Hindlimb muscle (tissue), 1 donor: ENCODE measurements at places on chromosomes 7 and 10. TPM values are rescaled to one million over a fixed set of nuclear protein-coding genes. Genes with fewer than 3 reads are reported as not detected.

SHTN1 gene
- polyA plus RNA-seq, result 7.0 TPM

DNA sequence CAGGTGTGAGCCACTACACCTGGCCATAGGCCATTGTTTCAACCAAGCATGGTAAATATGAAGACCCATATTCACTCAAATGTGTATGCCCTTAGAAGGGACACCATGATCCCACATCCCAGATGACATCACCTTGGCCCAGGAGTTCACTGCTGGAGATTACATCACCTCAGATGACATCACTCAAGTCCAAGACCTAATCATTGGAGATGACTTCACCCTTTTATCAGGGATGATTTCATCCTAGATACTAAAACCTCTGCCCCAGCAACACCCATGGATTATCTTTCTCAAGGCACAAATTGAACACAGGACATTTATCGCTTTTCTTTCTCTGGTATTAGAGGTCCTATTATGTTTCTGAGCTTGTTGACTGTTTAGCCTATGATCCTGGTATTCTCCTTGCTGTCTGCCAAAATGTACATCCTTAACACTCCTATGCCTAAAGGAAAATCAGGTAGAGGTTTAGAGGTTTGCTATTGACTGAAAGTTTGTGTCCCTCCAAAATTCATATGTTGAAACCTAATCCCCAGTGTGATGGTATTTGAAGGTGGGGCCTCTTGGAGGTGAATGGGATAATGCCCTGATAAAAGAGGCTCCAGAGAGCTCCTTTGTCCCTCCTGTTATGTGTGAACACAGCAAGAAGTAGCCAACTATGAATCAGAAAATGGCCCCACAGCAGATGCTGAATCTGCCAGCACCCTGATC, 9.8 kb upstream of the CYP2C18 start:
- DNase-seq, result no peak

GRCh38 chr7:157670490-157671357, 333.9 kb downstream of the DNAJB6 start:
- DNase-seq, result no peak

DNA sequence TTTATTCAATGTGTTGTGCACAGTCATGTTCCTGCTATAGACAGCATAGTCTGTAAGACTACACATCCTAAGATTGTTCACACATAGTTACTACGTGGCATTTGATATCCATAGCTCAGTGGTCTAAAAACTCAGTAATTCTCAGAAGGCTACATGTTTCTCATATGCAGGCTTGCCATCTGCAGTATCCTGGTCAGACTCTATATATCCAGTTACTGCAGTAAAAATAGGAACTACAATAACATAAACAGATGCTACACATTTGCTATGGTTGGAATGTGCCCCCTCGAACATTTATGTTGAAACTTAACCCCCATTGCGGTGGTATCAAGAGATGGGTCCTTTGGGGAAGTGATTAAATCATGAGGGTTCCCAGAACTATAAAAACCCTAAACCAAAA, 1377.8 kb upstream of the LRRTM3 start:
- no peak for DNase-seq

CDK1 gene
- polyA plus RNA-seq, result 27.5 TPM

- DNase-seq, result no peak
Measured at GRCh38 chr10:13485623-13486022, 43.2 kb downstream of the BEND7 start.

DNA sequence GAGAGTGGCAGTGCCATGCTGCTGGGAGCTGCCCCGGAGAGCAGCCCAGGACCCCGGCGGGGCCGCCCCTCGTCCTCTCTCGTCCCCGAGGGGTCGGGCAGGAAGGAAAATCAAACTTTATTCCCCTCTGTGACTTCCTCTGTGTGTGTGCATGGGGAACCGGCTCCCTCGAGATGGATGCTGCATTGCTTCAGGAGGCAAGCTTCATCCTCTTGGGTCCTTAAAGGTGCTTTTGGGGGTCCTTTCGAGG, 726 bp downstream of the MCU start:
- DNase-seq, result no peak

DNA sequence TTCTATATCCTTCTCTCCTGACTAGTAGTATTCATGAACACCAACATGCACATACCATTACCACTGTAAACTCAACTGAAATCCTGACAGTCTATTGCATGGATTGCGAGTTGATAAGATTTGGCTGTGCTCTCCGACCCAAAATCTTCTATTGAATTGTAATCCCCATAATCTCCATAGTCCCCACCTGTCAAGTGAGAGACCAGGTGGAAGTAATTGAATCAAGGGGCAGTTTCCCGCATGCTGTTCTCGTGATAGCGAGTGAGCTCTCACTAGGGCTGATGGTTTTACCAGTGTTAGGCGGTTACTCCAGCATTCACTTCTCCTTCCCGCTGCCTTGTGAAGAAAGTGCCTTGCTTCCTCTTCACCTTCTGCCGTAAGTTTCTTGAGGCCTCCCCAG, 261.8 kb downstream of the PHF14 start:
- DNase-seq, result no peak

DNA sequence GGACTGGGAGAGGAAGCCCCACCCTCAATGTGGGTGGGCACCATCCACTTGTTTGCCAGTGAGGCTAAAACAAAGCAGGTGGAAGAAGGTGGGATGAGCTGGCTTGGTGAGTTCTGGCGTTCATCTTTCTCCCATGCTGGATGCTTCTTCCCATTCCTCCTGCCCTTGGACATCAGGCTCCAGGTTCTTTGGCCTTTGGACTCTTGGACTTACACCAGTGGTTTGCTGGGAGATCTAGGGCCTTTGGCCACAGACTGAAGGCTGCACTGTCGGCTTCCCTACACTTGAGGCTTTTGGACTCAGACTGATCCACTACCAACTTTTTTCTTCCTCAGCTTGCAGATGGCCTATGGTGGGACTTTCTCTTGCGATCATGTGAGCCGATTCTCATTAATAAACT, 106.3 kb downstream of the HERPUD2 start:
- no peak for DNase-seq

DNA sequence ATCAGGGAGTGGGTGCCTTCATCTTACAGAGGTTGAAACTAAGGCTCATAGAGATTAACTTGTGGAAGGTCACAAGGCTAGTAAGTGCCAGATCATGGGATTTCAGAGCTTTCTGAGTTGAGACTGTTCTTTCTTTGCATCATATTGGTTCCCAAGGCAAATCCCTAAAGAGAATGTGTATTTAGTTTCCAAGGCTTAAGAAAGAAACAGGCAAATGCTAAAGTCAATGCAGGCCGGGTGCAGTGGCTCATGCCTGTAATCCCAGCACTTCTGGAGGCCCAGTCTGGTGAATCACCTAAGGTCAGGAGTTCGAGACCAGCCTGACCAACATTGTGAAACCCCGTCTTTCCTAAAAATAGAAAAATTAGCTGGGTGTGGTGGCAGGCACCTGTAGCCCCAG, 19.8 kb downstream of the CDK1 start:
- no peak for DNase-seq

DNA sequence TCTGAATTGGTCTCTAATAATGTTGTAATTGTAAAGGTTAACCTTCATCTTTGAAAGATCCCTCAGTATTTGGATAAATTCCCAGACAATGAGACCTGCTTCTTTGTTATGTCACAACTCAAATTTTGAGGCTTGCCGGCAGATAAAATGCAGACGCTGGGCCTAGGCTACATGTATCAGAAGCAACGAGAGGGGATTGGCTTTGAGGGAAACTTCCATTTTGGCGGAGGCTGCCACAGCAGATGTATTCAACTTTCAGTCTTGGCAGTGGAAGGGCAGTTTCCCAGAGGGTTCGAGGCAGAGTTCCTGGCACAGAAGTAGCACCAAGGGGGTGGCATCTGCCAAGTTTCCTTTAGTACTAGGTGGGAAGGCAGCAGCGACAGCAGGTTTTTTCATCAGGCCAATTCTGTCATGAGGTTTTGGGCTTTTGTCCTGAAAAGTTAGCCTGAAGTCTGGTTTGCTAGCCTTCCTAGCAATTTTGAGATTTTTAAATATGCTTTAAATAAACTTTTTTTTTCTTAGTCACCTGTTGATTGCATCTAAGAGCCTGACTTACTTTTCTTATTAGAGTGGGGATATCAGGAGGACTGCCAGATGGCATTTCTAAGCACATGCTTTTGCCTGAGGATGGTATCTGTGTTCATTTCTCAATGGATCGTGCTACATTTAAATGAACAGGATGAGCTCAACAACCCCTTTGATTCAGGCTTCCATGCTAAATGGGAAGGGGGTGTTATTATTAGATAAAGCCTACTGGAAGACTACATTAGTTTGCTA, 89.5 kb upstream of the FAM3C start:
- peak; percentile 62 for DNase-seq

- DNase-seq, result peak; percentile 61
Measured at GRCh38 chr10:27948186-27948585, 50.7 kb downstream of the ODAD2 start.

NAPEPLD gene
- 14.5 TPM for polyA plus RNA-seq

GRCh38 chr7:157557263-157557662, 220.5 kb downstream of the DNAJB6 start:
- DNase-seq, result no peak

THSD7A gene
- 3.8 TPM for polyA plus RNA-seq

- no peak for DNase-seq
Measured at GRCh38 chr7:10740805-10741204, 232.9 kb upstream of the PHF14 start.

GRCh38 chr10:86944471-86944870, 12.9 kb downstream of the MMRN2 start:
- no peak for DNase-seq

NEUROD6 gene
- polyA plus RNA-seq, result not detected

DNA sequence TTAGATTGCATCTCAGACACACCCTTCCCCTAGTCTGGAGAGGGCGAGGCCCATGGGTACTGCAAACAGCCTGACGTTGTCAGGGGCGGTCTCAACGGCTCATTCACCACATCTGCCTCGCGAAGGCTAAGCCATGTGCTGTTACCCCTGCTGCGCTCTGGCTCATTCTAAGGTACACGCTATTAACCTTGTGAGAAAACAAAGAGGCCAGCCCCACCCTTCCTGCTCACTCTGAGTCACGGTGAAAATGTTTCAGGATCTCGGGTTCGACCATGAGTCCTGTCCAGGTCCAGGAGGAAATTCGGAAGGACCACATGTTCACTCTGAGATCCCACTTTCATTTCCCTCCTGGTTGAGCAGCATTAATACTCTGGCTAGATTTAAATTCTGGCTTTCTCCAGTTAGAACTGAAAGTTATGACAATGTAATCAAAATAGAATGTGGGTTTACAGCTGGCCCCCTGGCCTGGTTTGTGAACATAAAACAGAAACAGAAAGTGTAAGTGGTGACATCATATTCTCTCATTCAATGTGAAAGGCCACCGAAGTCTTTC, 55.2 kb downstream of the EGFR start:
- no peak for DNase-seq

GRCh38 chr10:126090911-126091728, 194.8 kb downstream of the FANK1 start:
- no peak for DNase-seq

DNA sequence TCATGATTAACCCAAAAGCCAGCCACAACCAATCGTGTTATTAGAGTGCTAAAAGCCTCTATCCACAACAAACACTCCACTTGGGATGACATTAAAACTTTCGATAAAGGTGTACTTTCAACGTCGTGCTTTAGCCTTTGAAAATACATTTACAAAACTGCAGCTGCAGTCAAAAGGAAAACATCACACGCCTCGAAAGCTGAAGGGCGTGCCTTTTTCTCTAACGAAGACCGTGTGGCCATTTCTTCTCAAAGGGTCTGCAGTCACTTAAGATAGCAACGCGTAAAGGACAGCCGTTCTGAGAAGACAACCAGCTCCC, 1.1 kb downstream of the ARHGAP12 start:
- DNase-seq, result peak; percentile 34

DNA sequence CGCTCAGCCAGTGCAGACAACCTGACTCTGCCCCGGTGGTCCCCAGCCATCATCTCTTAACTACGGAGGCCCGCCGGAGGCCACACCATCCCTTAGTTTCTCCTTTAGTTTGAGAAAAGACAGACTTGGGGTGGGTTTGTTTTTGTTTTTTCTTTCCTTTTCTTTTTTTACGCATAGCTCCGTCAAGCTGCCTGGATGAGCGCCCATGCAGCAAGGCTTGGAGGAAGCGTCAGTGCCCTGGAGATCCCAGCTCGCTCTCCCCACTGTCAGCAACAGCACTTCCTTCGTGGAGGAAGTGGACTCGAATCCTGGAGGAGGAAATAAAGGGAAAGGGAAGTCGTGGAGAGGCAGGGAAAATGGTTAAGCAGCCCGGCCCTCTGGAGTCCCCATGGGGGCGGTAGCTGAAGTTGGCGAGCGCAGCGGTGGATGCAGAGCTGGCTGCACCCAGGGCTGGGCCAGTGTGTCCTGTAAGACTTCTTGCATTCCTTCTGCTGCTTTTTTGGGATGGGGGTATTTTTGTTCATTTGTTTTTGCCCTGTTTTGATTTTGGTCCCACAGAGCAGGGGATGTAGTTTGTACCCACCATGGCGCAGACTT, 35.9 kb upstream of the GJD4 start:
- no peak for DNase-seq

DNA sequence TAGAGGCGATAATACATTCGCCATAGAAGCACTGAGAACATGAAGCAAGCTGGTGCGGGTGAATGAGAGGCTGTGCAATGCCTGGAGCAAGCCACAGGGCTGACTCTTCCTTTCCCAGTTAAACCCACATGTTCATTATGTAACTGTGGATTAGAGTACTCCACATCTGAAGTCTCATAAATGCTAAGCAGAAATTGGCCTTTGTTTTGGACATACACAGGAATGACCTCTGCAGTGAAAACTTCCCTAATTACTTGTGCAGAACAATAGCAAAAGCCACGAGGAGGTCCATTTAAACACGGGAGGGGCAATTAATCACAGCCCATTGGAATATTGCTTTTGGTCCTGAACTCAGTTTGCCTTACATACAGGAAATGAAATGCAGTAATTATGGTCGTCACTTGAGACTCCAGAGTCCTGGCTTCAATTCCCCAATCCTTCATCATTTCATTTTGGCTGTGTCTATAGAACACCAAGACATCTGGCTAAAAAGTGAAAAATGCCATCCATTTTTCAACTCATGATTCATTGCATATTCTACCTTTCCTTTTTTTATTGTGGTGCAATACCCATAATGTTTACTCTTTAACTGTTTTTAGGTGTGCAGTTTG, 78.7 kb upstream of the CXCL12 start:
- DNase-seq, result no peak
